ENCODE measurements at places on chromosomes 11 and 22. TPM values are rescaled to one million over a fixed set of nuclear protein-coding genes. Genes with fewer than 3 reads are reported as not detected.

YPEL4 gene
- total RNA-seq: 1.4 TPM

MRPL40 gene
- 32.2 TPM for total RNA-seq

PAAF1 gene
- 41.3 TPM for total RNA-seq

GRCh38 chr22:30228509-30229359 is 17.8 kb downstream of the LIF start:
- DNase-seq: no peak

GRCh38 chr11:64006398-64006797 is 20.2 kb downstream of the OTUB1 start:
- DNase-seq: no peak

RAPSN gene
- total RNA-seq: 0.62 TPM

Data from activated naive CD4-positive, alpha-beta T cell treated with anti-CD3 and anti-CD28 coated beads, Interleukin-2, amount 50 U/mL, for 72 hours (primary cell).